ENCODE measurements at places on chromosomes 3 and 15.
A peak's percentile ranks its signal among the peaks of the same experiment; 100 is the strongest.

- DNase-seq = peak; percentile 35
Observed at GRCh38 chr3:51389423-51390183, 1.5 kb upstream of the RBM15B start.

- DNase-seq = no peak
Observed at GRCh38 chr15:101310508-101310907, 15.5 kb upstream of the SNRPA1 start.

GRCh38 chr3:186510374-186511079 is 33.7 kb downstream of the CRYGS start:
- DNase-seq = no peak

DNA sequence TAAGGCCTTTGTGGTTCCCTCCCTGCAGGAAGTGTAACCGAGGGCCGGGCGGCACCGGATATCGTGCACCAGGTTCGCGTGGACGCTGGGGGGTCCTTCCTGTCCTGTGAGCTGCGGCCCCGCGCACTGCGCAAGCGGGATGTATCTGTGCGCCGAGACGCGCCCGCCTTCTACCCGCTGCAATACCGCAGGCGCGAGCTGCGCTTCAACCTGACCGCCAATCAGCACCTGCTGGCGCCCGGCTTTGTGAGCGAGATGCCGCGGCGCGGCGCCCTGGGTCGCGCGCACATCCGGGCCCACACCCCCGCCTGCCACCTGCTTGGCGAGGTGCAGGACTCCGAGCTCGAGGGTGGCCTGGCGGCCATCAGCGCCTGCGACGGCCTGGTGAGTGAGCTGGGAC is 35.9 kb downstream of the SAXO2 start:
- no peak for DNase-seq

DNA sequence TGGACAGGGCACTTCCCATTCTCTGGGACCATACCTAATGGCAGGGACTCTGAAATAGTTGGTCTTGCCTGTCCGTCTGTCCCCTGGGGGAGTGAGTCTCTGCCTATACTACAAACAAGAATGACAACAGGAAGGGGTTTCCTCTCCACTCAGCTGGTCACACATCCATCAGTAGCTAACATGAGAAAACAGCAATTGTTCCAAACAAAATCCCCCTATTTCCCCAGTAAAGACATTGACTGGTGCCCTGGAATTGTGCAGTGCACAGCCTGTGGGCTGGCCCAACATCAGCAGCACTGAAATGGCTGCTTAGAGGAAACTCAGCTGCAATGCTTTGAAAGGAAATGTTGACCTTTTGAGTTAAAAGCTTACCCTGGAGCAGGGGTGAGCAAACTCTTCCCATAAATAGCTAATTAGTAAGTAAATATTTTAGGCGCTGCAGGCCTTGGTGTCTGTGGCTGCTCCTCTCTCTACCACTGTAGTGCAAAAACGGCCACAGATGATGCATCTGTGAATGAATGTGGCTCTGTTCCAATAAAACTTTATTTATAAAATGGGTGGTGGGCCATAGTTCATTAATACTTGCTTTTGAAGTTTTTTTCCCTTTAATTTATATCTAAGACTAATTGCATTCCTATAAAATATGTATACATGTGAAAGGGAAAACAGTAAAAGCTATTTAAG is 174.3 kb downstream of the KLF13 start:
- no peak for DNase-seq
